ENCODE measurements at places on chromosomes 7 and 10. TPM values are rescaled to one million over a fixed set of nuclear protein-coding genes. Genes with fewer than 3 reads are reported as not detected.

Gene CYP26A1
- 1.5 TPM for total RNA-seq

- H3K4me1 ChIP-seq, result no peaks in the 10 kb centered on the region
- no peak for DNase-seq
These were observed 43.4 kb downstream of the GLRX3 start for GRCh38 chr10:130179640-130180039.

DNA sequence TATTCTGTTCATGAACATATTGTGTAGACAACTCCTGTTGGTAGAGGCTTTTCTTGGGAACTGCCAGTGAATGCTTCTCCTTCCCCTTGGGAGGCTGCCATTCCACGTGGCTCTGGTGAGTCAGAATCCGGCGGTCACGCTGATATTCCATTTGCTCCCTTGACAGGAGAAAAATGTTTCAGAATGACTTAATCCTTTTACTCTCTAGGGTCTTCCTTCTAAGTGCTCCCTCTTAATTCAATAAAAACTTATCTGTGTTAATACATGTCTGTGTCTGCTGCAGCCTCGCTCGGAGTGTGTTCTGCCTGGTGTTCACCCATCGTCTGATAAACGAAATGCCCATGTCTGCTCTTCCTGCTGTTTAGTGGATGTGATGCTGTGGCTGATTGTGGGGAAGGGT is 278.6 kb downstream of the ARHGAP12 start:
- H3K27ac ChIP-seq, result no peak overlapping the region
- H3K36me3 ChIP-seq, result no peaks in the 10 kb centered on the region
- DNase-seq, result no peak
- peaks cover 4% of the 10 kb centered on the region for H3K4me1 ChIP-seq

GRCh38 chr10:18660816-18661431 is 1.7 kb downstream of the ARL5B start:
- peaks cover 8% of the 10 kb centered on the region for H3K36me3 ChIP-seq
- peak overlapping the region; percentile 91 for H3K4me3 ChIP-seq
- H3K27me3 ChIP-seq, result no peaks in the 10 kb centered on the region
- peaks cover 15% of the 10 kb centered on the region for H3K4me1 ChIP-seq

GRCh38 chr7:89283302-89283701 is 487.8 kb upstream of the TEX47 start:
- no peak overlapping the region for H3K27ac ChIP-seq
- no peaks in the 10 kb centered on the region for H3K4me1 ChIP-seq
- no peak overlapping the region for H3K4me3 ChIP-seq
- no peak for DNase-seq
- H3K36me3 ChIP-seq, result no peaks in the 10 kb centered on the region
- H3K27me3 ChIP-seq, result no peaks in the 10 kb centered on the region

Gene TMEM270
- total RNA-seq, result 0.72 TPM

Gene SEMA3D
- total RNA-seq, result 11.5 TPM

DNA sequence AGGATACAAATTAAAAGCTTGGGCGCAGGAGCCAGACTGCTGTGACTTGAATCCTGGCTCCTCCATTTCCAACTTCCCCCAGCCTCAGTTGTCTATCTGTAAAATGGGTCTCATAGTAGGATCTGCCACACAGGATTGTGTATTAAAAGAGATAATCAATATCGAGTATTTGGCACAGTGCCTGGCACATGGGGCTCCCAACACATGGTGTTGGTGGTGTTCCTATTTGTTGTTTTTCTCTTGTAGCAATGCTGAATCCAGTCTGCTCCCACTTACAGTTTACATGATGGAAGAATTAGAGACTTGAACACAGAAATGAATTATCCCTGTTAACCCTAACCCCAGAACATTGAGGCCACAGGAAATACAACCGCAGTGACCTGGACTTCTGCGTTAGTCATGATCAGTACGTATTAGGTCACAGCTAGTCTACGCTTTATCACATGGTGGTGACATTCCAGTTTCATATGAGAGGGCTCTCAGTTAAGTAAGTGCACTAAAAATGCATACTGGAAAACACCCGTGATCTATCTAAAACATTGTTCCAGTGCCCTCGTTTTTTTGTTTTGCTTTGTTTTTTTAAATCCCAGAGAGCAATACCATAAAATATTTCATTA is 169.5 kb upstream of the KLF14 start:
- peak; percentile 95 for DNase-seq
- peaks cover 97% of the 10 kb centered on the region for H3K4me1 ChIP-seq
- no peaks in the 10 kb centered on the region for H3K27me3 ChIP-seq
- peak overlapping the region; percentile 100 for H3K27ac ChIP-seq
- H3K4me3 ChIP-seq, result no peak overlapping the region

Measured in Panc1 (cell line).